ENCODE measurements at places on chromosomes 11 and 22.
A peak's percentile ranks its signal among the peaks of the same experiment; 100 is the strongest.

- DNase-seq, result no peak
Observed at GRCh38 chr11:114301927-114302326, 5.7 kb downstream of the NNMT start.

DNA sequence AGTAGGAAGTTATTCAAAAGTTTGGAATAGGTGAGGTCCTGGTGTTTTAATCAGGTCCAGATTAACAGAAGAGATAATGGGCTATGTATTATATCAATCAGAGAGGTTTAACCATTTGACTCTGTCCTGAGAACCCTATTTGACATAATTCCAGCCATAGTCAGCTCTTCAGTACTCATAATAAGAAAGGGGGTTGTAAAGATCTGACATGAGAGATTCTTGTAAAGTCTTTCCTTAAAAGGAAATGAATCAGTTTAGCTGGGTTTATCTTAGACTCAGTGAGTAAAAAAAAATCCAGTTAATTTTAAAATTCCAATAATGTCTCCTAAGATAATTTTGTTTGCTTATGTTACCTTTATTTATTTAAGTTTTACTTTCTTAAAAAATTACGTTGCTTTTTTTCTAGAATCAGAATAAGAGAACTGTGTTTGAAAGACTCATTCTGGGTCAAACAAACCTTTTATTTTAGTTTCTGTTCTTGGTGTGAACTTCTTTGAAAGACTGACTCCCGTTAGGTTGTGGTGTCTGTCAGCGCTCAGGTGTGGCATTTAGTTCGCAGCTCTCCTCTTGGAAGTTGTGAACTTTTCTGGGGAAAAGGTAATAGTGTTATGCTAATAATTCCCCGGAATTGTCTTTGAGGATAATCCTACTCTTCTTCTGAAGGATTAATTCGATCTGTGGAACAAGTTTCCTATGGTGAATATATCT, 20.5 kb downstream of the NUCB2 start:
- DNase-seq, result no peak

- no peak for DNase-seq
Observed at GRCh38 chr11:97225794-97226193, 836.0 kb downstream of the JRKL start.

DNA sequence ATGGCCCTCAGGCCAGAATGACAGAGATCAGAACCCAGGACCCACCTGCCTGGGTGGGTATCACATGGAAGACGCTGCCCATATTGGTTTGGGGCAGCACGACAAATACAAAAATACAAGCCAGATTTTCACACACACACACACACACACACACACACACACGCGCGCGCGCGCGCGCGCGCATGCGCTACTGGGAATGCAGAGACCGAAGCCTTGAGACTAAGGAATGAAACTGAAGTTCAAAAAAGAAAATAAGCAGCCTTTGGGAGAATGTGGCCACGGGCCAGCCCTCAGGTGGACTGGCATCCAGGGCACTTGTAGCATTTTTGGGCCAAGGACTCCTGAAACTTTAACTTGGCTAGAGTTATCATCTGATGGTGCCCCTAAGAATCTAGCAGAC, 21.3 kb upstream of the NUP50 start:
- no peak for DNase-seq

DNA sequence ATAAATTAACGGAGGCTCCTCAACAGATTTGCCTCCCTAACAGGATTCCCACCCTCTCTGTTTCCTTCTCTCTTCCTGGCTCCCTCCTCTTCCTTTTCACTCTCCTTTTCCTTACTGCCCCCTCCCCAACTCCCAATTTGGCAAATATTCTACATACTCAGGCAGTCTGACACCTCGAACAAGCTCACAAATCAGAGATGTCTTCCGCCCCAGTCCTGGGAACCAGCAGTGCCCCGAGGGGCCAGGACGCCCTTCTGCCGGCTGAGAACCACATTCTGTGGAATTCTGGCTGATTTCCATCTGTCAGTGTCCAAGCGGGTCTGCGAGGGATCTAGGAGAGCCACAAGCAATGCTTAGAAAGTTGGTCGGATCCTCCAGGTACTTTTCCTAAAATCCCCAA, 94.0 kb downstream of the NTM start:
- DNase-seq, result no peak

- no peak for DNase-seq
Observed at GRCh38 chr22:49009359-49010063, 818.2 kb downstream of the BRD1 start.

- DNase-seq, result peak; percentile 98
Observed at GRCh38 chr11:8911029-8911823, at the start of gene AKIP1. TSS of gene AKIP1 (plus strand) at chr11:8911189. CDS start at chr11:8911450, 261 bp downstream.

DNA sequence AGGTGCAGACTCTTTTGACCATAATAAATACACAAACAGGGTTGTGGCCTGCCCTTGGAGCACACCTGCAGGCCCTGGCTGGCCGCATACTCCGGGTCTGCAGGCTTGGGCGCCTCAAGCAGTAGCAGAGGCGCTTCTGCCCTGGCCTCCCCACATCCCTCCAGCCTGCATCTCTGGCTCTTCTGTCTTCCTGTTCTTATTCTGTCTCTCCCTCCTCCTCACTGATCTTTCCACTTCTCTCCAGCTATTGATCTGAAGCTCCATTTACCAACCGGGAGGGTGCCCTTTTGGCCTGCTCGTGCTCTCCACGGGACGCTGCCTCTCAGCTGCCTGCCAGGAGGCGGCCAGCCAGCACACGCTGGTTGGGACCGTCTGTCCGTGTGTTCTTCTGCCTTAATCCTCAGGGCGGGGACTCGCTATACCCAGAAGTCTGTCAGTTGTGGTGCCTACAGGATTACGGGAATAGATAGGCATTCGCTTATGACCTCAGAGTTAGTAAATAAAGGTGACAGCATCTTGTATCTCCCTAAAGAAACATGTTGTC, 5.2 kb downstream of the UPB1 start:
- no peak for DNase-seq

- DNase-seq, result no peak
Observed at GRCh38 chr11:122050021-122050690, 65.9 kb downstream of the BLID start.

DNA sequence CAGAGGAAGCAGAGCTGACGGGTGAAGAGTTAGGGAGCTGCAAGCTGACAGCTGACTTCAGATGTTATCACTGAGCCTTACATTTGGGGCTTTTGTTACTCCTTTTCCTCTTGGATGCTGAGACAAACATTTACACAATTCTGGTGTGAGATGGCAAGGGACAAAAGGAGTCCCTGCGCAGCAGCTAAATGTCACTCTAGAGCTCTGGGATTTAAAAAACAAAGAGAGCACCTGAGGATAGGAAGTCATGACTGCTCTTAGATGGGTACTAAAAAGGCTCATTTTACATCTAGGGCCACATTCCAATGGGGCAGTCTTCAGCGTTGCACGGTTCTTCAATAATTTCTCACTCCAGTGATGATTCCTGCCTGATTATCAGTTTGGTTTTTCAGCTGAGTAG, 204.5 kb downstream of the RAB38 start:
- no peak for DNase-seq

DNA sequence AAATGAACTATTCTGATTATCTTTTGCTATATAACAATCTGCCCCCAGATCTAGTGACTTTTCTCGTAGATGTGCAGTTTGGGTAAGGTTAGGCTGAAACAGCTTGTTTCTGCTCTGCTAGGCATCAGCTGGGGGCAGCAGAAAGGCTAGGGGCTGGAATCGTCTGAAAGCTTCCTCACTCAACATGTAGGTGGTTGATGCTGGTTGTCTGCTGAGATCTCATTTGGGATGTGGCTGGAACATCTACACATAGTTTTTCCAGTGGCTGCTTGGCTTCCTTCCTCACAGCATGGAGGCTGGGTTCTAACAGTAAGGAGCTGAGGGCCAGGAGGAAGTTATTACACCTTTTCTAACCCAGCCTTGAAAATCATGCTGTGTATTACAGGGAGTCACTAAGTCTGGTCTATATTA, 30.2 kb downstream of the USP47 start:
- no peak for DNase-seq

DNA sequence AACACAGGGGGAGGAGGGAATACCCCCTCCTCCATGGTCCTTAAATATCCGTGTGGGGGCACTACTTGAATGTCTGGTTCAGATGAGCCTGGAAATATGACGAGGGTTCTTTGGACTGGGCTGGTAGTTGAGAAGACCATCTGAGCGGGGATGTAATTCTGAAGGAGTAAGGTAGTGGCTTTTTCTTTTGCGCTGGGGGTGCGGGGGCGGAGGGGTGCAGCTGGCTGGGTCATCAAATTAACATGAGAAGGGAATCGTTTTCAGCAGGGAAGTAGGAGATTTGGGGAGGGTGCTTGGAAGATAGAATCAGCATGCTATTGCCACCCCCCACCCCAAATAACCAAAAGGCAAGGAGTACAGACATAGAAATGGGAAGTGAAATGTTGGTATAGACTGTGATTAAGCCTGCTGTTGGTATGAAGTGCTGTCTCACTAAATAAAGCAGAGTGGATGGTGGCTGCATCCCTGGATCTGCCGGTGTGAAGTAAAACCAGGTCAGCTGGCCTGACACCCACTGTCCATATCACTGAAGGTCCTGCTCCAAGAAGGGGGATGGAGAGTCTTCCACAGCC, 121.9 kb upstream of the HSD17B12 start:
- DNase-seq, result no peak

DNA sequence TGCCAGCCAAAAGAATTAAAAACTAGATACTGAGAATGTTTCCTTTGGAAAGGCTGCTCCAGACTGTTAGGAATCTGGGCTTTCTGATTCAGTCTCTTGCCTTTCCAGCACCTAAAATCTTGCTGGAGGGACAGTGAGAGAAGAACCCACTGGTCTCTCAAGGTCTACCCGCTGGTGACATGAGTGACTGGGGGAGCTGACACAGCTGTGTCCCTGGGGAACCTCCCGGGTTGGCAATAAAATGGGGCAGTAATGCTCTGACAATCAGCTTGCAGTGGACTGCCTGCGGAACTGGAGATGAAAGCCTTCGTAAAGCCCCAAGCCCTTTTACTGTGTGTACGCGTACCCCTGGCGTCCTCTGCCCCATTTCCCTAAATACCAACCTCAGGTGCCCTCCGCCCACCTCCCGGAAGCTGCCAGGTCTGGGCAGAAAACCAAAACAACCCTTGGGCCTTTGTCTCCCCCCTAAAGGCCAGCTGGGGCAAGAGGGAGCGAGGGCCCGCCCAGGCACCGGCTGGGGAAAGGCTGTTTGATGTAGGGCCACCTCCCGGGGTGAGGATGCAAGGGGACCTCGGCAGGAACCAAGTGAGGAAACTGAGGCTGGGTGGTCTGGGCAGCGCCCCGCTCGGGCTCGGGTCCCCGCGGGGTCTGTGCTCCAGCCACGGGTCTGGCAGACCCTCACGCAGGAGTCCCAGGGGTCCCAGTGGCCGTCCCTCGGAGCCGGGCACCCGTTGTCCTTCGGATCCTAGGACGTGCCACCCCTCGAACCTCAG, 741 bp downstream of the CARS1 start:
- no peak for DNase-seq

DNA sequence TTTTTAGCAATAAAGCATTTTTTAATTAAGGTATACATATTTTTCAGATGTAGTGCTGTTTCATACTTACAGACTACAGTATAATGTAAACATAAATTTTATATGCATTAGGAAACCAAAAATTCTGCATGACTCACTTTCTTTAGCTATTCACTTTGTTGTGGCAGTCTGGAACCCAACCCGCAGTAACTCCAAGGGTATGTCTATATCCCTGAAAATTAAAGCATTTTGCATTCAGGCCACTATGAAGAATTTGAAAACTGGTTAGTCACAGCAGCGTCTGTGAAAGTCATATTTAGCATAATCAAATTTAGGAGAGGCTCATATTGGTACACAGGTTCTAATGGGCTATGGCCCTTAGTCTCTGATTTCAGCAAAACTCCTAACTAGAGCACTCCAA, 46.8 kb downstream of the BBOX1 start:
- no peak for DNase-seq

- no peak for DNase-seq
Observed at GRCh38 chr22:44045145-44045544, 21.0 kb downstream of the PARVB start.

GRCh38 chr11:47394322-47395222, 13.8 kb upstream of the SLC39A13 start:
- DNase-seq, result no peak

GRCh38 chr11:118531597-118532084, 649 bp downstream of the TMEM25 start:
- DNase-seq, result peak; percentile 20

DNA sequence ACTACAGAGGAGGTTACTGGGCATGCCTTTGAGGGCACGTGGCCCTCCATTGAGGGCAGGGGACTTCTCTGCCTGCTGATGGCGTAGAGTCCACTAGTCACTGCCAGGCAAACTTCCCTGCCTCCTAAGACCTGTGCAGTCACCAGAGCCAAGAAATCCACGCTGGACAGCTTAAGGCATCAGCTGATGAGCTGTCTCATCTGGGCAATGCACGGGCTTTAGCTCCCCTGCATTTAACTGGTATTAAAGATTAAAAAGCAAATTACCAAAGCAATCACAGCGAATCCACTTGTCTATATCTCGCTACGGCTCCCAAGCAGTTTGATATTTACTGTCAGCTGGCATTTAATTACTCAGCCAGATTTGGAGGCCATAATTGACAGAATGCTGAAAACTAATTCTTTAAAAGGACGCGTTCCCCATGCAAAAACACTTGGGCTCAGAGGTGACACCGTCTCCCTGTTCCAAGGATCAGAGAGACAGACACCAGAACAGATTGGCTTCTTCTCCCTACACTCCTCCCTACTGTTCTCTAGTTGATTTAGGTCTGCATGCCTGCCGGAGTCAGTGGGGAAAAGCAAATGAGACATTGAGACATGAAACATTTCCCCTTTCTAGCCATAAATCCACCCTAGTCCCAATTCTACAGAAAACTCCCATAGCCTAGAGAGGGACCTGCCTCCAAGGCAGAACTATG, 68.5 kb downstream of the SPATA19 start:
- no peak for DNase-seq

DNA sequence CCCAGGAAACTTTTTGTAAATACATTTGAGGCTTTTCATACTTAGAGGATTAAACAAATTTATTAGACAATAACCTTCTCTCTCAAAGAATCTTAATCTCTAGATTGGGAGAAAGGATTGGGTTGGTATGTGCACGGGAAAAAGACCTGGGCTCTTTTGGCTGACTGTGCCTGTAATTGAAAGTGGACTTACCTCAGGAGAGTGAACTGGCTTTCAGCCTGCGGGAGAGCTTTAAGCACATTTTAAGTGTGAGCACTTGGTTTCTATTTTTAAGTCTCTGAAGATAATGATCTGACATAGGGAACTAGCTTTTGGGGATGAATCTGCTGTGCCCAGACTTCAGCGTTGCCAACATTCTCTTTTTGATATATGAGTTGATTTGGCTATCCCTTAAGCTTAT, 35.8 kb downstream of the UVRAG start:
- DNase-seq, result no peak

DNA sequence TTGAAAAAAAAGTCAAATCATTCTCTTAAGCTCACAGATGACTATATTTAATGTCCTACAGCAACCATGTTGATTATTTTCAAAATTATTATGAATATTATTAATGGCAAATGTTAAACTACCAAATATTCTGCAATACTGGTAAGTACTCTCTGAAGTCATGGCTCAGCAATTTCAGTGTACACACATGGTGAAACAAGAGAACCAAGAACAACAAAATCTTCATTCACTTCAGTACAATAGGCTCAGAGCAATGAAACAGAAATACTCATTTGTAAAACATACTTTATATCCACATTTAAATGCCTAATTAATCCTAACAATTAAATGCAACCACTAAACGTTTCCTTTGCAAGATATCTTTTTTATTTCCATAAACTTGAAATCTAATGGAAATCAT, 347.2 kb downstream of the TTC28 start:
- no peak for DNase-seq
